NCI-H69 (cell line): ENCODE measurements at places on chromosomes 12 and 14.
A peak's percentile ranks its signal among the peaks of the same experiment; 100 is the strongest.

DNA sequence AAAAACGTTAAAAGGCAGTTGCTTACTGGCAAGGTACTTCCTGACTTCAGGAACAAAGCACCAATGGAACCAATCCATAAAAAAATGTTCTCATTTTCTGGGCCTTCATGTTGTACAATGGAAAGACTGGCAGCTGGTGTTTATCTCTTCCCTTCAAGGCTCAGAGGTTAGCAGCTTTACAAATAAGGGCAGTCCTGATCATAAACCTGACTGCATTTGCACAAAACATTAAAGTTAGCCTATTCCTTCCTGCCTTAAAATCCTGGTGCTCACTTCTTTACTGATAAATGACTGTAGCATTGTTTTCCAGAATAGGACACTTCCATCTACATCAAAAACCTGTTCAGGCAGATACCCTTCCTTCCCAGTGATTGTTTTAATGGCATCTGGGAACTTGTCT lies 19.2 kb downstream of the IL26 start:
- peak; percentile 84 for DNase-seq

GRCh38 chr12:104315326-104316224 lies 12.0 kb downstream of the EID3 start:
- no peak for DNase-seq

- peak; percentile 57 for DNase-seq
Observed at GRCh38 chr14:62006116-62006731, 244.0 kb downstream of the SNAPC1 start.

DNA sequence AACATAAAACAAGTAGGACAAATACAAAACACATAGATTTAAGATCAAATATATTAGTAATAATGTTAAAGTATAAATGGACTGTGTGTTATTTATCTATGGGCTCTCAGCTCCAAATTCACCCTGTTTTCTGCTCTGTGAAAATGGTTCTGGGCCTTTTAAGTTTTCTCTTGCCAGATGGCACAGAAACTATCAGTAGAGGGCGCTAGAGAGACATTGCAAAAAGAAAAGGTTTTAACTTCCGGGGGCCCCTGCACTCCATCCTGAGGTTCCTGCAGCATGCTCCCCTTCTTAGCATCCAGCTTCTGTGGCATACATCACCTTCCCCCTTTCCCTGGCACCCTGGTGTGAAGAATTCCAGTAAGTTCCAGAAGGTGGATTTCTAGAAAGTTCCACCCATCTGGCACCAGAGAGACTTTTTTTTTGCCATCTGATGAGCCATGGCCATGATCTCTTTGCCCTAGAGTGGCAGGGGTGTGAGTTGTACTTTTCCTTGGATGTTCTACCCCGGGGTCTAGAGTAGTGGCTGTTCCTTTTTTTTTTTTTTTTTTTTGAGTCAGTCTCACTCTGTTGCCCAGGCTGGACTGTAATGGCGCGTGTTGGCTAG lies 29.3 kb downstream of the ZCRB1 start:
- DNase-seq, result peak; percentile 76

DNA sequence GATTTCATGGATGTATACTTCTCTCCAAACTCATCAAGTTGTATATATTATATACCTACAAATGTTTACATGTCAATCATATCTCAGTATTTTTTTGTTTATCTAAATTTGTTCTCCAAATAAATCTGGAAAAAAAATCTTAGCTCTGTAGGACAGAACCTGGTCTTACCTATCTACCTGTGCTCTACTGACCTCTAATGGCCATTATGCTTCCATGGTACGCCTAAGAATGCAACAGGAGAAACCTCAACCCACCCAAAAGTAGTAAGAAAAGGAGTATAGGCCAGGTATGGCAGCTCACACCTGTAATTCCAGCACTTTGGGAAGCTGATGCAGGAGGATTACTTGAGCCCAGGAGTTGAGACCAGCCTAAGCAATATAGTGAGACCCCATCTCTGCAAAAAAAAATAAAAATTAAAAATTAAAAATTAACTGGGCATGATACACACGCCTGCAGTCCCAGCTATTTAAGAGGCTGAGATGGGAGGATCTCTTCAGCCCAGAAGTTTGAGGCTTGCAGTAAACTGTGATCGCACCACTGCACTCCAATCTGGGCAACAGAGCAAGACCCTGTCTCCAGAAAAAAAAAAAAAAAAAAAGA lies 8.7 kb downstream of the OR11H4 start:
- peak; percentile 38 for DNase-seq

DNA sequence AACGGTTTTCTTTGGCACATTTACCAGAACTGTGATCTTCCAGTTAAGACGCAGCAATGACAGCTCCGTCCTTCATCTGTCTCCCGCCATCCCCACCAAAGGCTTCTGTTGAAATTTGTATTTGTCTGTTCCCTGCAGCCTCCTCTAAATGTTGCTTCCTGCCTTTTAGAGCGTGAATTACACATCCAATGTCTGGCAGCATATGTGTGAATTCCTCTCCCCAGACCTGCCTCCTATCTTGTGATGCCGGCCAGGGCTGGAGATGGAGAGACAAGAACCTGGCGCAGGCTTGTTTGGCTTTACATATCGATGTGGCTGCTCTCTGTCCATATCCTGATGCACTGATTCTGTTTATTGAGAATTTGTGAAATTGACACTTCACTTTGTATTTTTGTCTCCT lies 738.4 kb upstream of the TMEM132C start:
- DNase-seq, result no peak

- DNase-seq, result peak; percentile 25
Observed at GRCh38 chr12:123900871-123901376, 71.7 kb downstream of the CCDC92 start.

DNA sequence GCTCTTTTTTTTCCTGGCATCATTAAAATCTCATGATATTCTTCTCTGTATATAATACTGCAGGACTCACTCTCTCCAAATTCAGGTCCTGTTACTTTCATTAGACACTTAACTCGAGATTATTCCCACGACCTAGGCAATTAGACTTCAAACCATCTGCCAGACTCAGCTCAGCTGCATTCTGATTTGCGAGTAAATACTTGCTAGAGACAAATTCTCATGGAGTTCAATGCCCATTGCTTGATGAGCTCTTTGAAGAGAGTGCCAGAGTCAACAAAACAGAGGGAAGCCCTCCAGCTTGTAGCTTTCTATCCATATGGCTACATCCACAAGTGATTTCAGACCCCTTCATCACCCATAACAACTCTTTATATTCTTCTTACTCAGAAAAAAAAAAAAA lies 88.3 kb downstream of the GTF2A1 start:
- DNase-seq, result peak; percentile 96

GRCh38 chr14:89251061-89251460 lies 166.0 kb downstream of the FOXN3 start:
- DNase-seq, result no peak

DNA sequence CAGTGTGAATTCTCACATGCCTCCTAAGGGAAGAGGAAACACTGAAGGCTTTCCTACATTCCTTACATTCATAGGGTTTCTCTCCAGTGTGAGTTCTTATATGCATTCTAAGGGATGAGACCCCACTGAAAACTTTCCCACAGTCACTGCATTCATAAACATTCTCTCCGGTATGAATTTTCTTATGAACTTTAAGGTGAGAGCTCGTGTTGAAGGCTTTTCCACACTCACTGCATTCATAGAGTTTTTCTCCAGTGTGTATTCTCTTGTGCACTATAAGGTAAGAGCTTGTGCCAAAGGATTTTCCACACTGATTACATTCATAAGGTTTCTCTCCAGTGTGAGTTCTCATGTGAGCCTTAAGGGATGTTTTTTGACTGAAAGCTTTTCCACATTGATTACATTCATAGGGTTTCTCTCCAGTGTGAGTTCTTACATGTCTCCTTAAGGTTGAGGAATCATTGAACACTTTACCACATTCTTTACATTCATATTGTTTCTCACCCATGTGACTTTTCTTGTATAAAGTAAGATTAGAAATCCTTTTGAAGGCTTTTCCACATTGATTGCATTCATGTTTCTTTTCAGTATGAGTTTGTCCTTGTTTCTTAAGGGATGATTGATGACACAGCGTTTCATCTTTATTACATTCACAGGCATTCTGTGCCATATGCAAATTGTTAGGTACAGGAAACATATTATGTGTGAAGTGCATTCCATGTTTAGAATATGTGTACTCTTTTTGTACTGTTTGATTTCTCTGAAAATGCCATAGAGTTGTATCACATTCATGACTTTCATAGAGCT lies 9.5 kb downstream of the ZNF891 start:
- no peak for DNase-seq

DNA sequence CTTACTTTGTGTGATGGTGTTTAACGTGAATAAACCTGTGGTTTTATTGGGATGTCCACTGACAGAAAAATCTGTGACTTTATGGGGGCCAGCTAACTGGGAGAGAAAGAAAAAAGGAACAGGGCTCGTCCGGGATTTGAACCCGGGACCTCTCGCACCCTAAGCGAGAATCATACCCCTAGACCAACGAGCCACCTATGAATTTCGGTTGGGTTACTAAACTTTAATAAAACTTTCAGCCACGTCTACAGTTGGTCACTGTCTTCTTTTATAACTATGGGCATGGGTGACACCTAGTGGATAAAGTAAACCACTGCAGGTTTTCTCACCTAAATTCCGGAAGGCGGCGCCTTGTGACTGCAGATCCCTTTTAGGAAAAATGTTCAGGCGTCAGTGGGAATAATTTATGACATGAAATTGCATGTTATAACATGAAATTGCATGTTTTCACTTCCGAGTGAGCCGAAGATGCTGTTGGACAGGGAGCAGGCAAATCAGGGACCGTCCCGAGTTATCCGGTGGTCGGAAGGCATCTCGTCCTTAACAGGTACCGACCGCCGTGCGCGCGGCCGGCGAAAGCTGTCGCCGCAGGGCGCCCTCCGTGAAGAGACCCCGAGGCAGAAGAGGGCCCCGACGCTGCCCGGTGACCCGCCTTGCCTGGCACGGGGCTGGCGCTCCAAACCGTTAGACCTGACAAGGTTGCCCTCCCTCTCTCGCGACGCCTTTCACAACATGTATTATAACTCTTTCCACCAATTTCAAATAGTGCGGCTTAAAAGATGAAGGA lies 18.2 kb upstream of the RNASE12 start:
- DNase-seq, result peak; percentile 88

- DNase-seq, result peak; percentile 26
Observed at GRCh38 chr12:97426492-97427116, 36.0 kb upstream of the RMST start.

GRCh38 chr14:97709552-97709951 lies 912.4 kb downstream of the VRK1 start:
- DNase-seq, result no peak

DNA sequence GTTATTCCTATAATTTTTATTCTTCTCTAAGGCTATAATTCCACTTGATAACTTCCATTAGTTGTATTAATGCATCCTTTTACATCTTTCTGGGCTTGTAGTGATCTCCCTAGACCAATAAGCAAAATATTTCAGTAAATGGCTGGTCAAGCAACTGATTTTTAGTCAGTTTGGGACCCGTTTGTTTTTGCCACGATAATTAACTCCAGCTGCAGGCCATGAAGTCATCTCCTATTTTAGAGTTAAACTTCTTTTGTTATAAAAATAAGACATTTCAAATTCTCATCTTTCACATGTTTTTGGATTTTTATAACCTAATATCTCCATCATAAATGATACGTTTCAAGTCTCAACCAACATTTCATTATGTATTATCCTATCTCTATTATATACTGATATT lies 49.4 kb downstream of the MAGOHB start:
- DNase-seq, result no peak

DNA sequence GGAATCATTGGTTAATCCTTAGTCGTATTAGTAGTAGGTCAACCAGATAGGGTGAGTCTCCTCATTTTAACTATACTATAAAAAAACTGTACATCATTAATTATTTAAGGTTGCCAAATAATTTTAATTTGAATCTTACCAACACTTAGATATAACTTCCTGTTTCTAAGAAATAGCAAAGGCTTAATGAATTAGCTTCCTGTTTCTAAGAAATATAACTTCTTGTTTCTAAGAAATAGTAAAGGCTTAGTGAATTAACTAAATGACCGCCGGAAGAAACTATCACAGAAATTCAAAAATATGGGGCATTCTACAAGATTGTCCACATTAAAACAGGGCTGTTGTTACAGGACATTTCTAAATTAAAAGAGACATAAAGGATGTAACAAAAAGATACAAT lies 392.9 kb upstream of the FOXG1 start:
- DNase-seq, result no peak

- DNase-seq, result no peak
Observed at GRCh38 chr12:24177889-24178288, 228.4 kb upstream of the SOX5 start.

- no peak for DNase-seq
Observed at GRCh38 chr12:4052691-4053090, 179.5 kb upstream of the PARP11 start.

GRCh38 chr12:96462571-96463280 lies 26.7 kb upstream of the CFAP54 start:
- peak; percentile 15 for DNase-seq

DNA sequence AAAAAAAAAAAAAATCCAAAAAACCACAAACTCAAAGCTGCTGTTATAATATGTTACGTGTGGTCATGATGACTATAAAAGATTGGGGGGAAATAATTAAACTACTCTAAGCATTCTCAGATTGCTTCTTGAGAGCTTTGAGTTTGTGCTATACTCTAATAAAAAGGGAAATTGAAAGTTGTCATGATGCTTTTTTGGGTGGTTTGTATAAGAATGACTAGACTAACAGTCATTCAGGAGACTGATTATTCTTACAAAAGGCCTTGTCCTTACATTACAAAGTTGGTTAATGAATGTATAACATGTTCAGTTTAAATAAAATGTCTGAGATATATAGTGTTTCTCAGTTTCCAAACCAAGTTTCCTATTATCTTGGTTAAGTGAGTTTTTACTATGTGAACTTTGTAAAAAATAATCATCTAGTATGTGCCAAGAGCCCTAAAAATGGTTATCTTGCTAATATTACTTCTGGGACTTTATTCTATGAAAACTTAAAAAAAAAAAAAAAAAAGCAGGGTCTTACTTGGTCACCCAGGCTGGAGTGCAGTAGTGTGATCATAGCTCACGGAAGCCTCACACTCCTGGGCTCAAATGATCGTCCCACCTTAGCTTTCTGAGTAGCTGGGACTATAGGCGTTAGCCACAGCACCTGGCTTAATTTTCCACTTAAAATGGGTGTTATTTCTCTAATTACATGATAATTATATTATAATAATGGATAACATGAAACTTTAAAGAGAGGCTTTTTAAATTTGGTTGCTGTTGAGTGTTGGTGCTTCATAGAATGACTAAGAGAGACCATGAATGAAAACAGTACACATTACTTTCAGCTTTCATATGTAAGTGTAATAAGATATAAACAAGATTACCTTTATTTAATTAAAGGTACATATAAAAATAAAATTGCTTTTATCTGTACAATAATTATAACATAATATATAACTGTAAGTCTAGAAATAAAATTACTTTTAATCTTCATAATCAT lies 459.6 kb upstream of the RGS6 start:
- DNase-seq, result peak; percentile 19

GRCh38 chr12:70577283-70577634 lies 60.0 kb downstream of the PTPRB start:
- DNase-seq, result no peak

GRCh38 chr14:64656986-64657385 lies 47.2 kb upstream of the PLEKHG3 start:
- DNase-seq, result no peak

DNA sequence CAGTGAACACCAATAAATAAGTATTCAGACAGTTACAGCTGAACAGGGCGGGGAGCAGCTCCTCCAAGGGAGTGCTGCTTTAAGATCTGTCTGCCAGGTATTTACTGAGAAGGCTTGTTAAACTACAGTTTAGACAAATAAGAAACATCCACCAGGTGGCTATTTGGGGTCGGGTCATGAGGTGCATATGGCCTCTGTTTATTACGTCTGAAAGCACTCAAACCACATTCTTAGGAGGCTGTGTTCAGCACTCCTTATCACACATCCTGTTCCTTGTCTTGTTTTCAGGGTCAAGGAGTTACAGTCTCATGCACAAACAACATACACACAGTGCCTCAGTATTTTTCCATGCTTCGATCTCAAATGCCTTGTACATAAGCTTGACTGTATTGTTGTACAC lies 78.8 kb downstream of the KCNMB4 start:
- no peak for DNase-seq
